ENCODE measurements at places on chromosomes 7 and 10. TPM values are rescaled to one million over a fixed set of nuclear protein-coding genes. Genes with fewer than 3 reads are reported as not detected.

PNLIPRP1 gene
- not detected for polyA plus RNA-seq

ALOX5 gene
- polyA plus RNA-seq = 1,166 TPM

SEMA4G gene
- polyA plus RNA-seq = 0.75 TPM

CAV1 gene
- 0.95 TPM for polyA plus RNA-seq

CALCR gene
- polyA plus RNA-seq = not detected

PLEKHS1 gene
- 0.06 TPM for polyA plus RNA-seq

AP5Z1 gene
- polyA plus RNA-seq = 102 TPM

LRRD1 gene
- polyA plus RNA-seq = not detected

GPR141 gene
- not detected for polyA plus RNA-seq

LSM5 gene
- polyA plus RNA-seq = 40.3 TPM

NACAD gene
- polyA plus RNA-seq = 0.22 TPM

PIK3CG gene
- 13.3 TPM for polyA plus RNA-seq

TLX1 gene
- polyA plus RNA-seq = not detected

LIPJ gene
- 0.13 TPM for polyA plus RNA-seq

ASAH2B gene
- 0.52 TPM for polyA plus RNA-seq
